ENCODE measurements at places on chromosomes 2 and 18.

- DNase-seq, result no peak
Observed at GRCh38 chr2:142100139-142100873, 30.5 kb downstream of the LRP1B start.

DNA sequence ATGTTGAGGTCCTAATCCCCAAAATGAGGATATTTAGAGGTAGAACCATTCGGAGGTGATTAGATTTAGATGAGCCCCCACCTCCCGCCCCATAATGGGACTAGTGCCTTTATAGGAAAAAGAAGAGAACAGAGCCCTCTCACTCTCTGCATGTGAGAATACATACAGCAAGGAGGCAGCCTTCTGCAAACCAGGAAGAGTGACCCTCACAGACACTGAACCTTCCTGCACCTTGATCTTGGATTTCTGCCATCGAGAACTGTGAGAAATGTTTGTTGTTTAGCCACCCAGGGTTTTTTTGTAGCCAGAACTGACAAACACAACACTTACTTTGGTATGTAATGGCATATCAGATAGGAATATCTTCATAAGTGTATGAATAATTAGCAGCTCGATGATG lies 83.7 kb downstream of the XIRP2 start:
- DNase-seq, result no peak

DNA sequence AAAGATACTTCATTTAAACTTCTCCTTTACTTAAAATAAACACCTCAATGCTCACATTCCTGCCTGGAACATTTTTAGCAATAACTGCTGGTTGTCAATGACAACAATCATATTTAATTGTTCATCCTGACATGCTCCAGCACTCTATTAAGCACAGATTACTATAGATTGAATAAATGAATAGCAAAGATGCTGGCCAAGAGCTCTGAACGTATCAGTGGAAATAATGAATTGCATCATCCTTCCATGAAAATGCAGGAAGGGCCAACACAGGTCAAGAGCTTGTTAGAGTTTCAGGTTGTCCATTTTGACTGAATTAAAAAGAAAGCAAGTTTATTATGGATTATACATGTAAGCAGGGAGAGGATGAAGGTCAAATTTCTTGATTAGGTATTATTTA lies 994.0 kb downstream of the TSN start:
- DNase-seq, result no peak

DNA sequence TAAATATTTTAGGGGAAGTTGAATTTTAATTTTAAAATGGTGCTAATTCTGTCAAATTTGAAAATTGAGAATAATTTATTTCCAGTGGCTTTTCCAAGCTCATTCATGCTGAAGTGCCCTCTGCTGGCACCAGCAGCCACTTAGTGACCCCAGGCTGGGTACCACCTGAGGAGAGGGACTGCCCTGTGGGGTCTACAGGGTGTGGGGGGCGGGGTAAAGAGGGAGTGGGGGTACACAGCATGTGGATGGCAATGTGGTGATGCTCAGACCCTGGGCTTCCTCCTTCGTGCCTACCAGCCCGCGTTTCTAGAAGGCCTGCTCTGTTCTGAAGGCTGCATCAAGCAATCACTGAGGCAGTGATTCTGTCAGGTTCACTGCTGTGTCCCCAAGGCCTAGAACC lies 45.1 kb upstream of the SCLY start:
- no peak for DNase-seq

- DNase-seq, result peak; percentile 19
Observed at GRCh38 chr2:18777250-18777812, 188.0 kb upstream of the NT5C1B start.

- no peak for DNase-seq
Observed at GRCh38 chr2:38622210-38622609, 19.5 kb upstream of the HNRNPLL start.

DNA sequence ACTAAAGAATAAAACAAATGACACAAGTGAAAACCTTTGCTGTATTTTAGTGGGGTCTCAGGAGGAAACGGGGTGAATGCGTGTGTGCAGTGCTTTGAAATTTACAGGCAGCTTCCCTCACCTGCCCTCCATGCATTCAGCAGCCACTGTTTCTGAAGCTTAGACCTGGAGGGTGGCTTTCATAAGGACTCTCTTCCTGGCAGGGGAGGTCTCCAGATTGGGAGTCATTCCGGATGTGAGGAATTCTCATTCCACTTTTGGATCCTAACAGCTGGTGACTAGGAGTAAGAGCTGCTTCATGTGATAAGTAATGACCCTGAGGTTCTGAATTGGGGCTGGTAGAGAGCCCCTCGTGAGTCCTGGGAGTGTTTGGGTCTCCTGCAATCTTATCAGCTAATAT lies 192.5 kb downstream of the SH3BP4 start:
- DNase-seq, result no peak

GRCh38 chr18:48218285-48219022 lies 190.7 kb downstream of the ZBTB7C start:
- DNase-seq, result no peak

GRCh38 chr18:55588870-55589595 lies 1.0 kb upstream of the TCF4 start:
- DNase-seq, result peak; percentile 14

Data from NCI-H2081 (cell line).